Naive B cell (primary cell): ENCODE measurements at places on chromosomes 4 and X.

DNA sequence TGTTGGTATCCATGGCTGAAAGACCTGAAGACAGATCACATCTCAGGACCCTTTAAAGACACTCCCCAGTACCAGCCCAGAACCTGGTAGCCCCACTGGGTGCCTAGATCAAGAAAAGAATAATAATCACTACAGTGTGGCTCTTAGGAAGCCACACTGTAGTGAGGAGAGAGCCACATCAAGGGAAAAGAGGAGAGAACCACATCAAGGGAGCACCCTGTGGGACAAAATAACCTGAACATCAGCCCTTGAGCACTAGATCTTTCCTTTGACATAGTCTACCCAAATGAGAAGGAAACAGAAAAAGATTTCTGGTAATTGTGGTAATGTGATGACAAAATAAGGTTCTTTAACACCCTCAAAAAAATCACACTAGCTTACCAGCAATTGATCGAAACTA is 15.3 kb downstream of the RTL3 start:
- no peak for DNase-seq

DNA sequence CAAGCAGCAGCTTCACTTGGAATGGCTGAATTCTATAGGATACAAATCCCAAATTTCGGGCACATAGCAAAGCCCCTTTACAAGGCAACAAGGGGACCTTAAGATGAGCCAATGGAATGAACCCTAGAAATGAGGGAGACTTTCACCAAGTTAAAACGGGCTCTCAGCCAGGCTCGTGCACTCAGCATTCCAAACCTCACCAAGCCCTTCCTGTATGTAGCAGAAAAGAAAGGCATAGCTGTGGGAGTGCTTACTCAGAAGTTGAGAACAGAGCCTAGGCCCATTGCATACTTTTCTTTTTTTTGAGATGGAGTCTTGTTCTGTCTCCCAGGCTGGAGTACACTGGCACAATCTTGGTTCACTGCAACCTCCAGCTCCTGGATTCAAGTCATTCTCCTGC is 10.8 kb upstream of the HERC5 start:
- DNase-seq, result no peak

DNA sequence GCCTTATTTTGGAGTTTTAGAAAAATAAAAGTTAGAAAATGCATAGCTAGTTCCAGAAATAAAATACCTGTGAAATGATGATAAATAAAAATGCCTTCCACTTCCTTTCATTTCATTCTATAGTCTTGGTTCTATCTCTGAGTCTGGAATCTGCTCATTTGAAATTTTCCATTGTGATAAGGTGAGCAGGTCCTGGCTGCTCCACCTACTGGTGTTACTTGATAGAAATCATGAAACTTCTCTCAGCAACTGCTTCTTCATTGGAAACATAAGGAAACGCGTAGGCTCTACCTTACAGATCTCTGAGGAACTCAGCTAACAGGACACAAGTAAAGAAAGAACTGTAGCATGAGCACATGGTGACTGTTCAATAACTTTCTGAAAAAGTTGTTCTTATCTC is 141.8 kb downstream of the DCHS2 start:
- no peak for DNase-seq

GRCh38 chrX:148135738-148136137 is 154.6 kb downstream of the FMR1NB start:
- no peak for DNase-seq

GRCh38 chr4:169080981-169081380 is 70.9 kb upstream of the CBR4 start:
- no peak for DNase-seq

DNA sequence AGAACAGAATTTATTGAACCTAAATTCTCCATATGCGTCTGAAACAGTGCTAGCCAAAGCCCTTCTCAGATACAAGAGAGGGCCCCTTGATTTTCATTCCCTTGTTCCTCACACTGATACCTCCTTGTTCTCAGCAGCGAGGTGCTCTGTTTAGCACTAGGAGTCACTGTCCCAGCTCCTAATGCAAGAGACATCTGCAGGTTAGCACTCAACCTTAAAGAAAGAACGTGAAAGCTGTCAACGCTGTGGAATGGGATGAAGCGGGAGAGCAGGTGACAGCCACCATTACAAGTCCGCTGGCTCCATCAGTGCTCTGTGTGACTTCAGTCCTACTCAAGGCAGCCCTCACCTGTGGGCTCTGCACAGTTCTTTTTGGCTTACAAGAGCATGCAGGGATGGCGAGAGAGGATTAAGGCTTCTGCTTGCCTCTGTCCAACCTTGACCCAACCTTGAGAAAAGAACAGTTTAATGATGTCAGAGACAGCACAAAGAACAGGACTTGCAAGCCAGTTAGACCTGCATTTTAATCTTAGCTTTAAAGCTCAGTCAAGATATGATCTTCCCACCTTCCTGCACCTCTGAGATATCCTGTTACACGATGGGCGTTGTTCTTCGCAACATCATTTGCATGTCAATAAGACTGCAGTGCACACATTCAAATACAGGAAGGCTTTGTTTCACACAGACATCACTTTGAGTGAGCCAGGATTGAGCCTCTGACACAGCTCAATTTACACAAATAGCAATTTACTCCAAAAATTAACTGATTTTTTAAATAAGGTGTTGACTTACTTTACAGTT is 95.1 kb downstream of the ARSF start:
- no peak for DNase-seq

DNA sequence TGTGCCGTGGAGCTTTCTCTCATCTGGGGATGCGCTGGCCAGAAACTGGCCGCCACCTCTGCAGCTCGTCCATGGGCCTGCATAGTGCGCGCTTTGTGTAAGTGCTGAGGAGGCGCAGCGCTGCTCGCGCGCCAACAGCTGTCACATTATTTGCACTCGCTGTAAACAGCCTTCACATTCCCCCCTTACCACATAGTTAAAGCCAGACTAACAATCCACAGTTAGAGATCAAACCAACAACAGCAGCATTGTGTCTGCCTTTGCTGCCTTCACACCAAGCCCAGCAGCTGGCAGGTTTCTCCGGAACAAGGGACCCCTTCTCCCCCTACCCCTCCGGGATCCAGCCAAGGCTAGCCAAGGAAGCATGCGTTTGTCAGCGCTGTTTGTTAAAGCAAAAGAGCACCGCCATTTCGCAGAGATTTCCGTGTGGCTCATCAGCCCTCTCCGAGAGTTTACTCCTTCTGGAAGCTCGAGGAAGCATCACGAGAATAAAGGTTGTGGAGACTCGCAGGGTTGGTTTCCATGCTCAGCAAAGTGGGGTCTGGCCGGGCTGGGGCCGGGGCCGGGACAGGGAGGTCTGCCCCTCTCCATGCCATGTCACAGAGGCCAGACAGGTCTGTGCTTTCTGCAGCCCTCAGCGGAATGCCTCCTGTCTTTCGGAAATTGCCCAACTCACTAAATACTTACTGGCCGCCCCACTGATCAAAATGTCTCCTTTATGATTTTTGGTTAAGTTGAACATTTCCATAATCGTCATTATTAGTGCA is 11.0 kb downstream of the BCOR start:
- no peak for DNase-seq

DNA sequence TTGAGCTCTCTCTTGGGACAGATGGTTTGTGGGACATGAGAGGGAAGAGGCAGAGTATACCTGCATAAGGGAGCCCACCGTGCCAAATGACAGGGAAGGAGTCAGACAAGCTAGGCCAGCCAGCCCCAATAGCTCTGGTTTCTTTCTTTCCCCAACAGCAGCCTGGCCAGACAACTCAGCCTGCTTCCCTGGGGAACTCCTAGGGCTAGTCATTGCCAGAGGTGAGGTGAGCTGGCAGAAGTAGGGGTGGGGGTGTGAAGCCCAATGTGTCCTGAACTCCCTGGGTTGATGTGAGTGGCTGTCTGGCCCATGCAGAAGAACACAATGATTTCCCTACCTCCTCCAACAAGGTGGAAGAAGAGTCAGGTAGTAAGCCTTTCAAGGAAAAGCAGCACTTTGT is 135.5 kb downstream of the AMMECR1 start:
- DNase-seq, result no peak

DNA sequence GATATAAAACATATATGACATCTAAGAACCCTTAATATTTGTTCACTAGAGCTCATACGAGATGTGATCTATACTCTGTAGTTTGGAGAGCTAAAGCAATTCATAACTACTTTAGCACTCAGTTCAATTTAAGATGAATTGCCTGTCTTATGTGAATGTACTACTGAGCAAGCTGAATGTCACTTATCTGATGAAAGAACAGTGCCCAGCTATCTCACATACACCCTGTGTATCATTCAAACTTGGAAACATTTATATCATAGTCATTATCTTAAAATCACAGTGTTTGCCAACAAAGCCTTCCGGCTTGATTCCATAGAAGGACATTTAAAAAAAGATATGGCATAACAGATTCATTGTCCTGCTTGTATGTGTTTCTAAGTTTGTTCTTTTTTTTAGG is 639.6 kb downstream of the CCSER1 start:
- no peak for DNase-seq

DNA sequence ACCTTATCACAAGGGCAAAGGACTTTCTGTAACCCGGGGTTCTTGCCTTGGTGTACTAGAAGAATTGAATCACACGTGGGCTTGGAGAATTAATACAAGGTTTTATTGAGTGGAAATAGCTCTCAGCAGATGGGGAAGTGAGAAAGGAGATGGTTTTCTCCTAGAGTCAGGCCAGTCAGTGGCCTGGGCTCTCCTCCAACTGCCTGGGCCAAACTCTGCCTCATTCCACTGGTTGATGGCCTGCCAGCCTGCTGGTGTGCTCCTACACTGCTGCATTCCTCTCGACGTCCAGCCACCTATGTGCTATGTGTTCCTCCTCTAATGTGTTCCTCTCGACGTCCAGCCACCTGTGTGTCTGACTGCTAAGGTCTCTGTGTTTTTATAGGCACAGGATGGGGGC is 35.3 kb upstream of the SPIN2A start:
- DNase-seq, result no peak

DNA sequence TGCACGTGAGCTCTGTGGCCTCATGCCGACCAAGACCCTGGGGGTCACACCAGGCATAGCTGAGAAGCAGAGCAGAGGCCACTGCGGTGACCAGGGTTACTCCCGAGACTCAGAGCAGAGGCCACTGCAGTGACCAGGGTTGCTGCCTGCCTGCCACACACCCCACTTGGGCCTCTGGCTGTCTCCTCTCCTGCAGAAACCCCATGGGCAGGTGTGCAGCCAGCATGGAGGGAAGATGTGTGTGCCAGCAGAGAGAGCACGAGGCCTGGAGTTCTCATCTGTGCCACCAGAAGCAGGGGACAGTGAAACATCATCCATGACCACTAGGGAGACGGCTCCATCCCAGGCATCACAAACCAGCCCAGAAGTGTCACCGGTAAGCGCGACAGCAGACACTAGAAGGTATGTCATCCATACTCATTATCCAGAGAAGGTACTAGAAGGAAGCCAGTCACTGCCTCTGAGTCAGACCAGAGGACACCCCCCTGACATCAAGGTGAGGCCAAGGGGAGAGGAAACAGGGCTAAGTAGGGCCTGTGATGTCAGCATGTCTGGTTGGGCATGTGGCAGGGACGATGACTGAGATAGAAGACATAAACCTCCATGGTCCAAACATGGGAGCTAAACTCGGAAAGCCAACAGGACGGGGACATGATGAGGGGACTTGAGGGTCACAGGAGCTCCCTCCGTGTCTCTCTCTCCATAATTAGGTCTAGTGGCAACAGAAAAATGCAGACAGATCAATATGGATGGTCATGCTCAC is 24.2 kb upstream of the SPON2 start:
- no peak for DNase-seq

DNA sequence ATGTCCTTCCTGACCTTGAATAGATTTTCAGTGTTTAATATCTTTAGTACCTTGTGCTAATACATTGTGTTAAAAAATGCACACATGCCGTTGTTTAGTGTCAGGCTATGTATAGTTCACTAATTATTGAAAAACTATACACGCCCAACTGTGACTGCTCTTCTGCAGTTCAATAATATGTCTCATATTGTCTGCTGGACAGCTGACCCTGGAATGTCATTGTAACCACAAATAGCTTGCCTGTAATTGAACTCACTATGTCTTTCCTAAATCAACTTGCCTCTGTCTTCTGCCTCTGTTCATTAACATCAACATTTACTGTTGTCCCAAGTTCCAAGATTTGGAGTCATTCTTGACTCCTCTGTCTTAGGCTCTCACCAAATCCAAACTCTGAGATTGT is 114.5 kb downstream of the TMA16 start:
- DNase-seq, result no peak

GRCh38 chrX:54411732-54412131 is 28.5 kb upstream of the TSR2 start:
- DNase-seq, result no peak

DNA sequence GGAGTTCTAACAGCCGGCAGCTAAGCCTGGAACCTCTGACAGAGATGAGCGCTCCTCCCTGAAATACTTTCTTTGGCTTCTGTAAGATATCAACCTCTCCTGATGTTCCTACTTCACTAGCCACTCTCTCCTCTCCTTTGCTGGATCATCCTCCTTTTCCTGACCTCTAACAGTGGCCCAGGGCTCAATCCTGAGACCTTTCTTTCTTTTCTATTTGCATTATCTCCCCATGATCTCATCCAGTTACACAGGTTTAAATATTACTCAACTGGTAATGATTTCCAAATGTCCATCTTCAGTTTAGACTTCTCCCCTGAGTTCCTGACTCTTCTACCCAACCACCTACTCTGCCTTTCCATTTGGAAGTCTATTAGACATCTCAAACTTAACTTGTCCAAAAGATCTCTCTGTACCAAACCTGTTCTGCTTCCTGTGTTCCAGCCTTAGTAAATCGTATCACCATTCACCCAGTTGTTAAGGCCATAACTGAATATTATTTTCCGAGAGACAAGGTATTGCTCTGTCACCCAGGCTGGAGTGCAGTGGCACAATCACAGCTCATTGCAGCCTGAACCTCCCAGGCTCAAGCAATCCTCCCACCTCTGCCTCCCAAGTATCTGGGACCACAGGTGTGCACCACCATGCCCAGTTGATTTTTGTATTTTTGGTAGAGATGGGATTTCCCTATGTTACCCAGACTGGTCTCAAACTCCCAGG is 41.1 kb downstream of the RFC1 start:
- DNase-seq, result no peak

- no peak for DNase-seq
These were observed 137.4 kb downstream of the PDLIM5 start for GRCh38 chr4:94588896-94589693.

GRCh38 chr4:80076681-80077080 is 3.7 kb upstream of the ANTXR2 start:
- DNase-seq, result no peak
